ENCODE measurements at places on chromosomes 7 and 10.
A peak's percentile ranks its signal among the peaks of the same experiment; 100 is the strongest.

DNA sequence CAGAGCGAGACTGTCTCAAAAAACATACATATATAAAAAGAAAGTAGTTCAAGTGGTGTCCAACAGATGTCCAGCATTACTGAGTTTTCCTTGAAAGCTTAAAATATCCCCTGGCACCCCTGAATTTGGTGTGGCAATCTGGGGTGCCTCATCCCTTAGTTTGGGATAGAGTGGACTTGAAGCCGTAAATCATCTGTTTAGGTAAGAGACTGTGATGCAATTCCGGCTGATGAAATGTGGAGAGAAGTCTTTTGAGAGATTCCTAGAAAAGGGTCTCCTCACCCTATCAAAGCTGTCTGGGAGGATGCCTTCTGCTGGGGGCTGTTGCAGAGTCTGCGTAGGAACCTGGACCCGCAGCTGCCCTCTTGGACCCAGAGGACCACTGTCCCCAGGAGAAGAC is 408.0 kb downstream of the RPS24 start:
- no peak for DNase-seq

DNA sequence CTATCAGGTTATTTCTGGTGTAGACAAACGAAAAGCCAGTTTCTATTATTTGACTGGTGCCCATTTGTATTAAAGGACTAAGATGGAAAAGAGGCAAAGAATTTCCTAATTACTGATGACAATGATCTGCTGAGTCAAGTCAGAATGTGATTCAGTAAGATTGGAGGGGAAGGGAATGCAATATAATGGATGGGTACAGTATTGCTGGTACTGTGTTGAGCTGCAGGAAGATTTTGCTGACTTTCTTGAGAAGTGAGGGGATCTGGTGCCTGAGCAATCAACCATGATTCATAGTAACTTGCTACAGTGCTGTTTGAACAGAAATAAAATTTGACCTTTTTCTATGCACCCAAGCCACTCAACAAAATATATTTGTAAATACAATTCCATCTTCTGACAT is 139.1 kb upstream of the RHEB start:
- no peak for DNase-seq

GRCh38 chr10:60627778-60628748 is 150.2 kb upstream of the CDK1 start:
- no peak for DNase-seq

- DNase-seq = no peak
Measured at GRCh38 chr7:31067491-31067890, 15.4 kb downstream of the ADCYAP1R1 start.

DNA sequence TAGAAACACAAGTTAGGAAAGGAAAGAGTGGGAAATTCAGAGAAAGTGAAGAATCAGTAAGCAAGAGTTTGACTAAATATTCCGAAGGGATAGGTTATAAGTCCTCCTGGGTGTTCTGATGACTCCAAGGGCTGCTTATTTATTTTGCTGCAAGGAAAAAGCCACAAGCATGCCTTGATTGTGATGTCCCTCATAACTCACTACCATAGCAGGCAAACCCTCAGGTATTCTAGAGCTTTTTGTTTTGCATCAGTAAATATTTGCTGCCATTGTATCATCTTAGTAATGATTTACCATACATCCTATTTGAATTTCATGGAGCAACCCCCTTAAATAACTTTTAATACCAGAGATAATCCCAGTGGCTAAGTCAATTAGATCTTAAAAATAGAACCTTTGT is 688.1 kb downstream of the SUGCT start:
- DNase-seq = no peak

- DNase-seq = peak; percentile 38
Measured at GRCh38 chr7:150940431-150941102, 37.6 kb downstream of the KCNH2 start.

- peak; percentile 60 for DNase-seq
Measured at GRCh38 chr7:159027056-159027788, 117.4 kb downstream of the VIPR2 start.

GRCh38 chr7:112869111-112869774 is 79.0 kb upstream of the TMEM168 start:
- DNase-seq = peak; percentile 73

DNA sequence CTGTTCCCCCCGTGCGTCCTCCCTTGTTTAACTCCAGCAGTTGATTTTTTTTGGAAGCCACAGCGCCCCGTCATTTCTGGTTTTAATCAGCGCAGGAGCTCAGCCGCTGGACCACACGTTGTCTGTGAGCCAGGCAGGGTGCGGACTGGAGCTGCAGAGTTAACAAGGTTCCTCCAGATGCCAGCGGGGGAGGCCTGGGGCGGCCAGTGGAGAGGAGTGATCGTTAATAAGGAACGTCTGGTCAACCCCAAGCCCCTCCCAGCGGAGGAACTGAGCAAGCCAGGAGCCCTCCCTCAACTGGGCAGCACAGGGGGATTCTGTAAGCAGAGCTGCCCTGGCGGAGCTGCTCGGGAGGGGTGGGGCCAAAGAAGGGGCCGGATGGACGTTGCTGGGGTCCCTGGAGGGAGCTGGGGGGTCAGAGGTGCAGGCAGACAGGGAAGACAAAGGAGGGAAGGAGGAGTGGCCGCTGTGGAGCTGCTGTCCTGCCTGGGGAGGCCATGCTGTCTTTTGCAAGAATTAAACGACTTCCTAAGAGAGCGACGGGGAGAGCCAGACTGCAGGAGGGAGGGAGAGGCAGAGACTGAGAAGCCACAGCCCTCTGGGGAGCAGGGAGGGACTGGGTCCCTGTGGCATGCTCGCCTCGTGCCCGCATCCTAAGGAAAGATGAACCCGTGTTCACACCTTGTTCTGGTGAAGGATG is 537.1 kb upstream of the FOXK1 start:
- DNase-seq = no peak

DNA sequence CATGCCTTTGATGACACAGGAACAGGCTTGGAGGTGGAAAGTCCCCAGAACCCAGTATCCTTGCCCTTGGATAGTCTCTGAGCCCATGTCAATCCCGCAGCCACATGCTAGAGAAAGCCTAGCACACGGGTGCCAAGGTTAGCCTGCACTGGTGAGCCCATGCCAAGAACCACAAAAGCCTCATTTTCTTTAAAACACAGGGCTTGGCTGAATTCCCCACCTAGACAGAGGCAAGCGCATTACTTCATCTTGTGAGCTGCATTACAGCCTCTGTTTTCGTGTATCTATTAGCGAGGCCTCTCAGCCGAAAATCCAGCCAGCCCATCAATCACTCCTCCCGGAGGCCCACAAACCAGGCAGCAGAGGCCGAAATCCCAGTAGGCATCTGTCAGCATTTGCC is 314.9 kb upstream of the AUTS2 start:
- no peak for DNase-seq

GRCh38 chr7:46229409-46229808 is 308.3 kb upstream of the IGFBP3 start:
- DNase-seq = peak; percentile 68

GRCh38 chr10:7956508-7956907 is 98.0 kb upstream of the GATA3 start:
- peak; percentile 53 for DNase-seq

- DNase-seq = no peak
Measured at GRCh38 chr10:13939391-13939790, 352.6 kb downstream of the PRPF18 start.

DNA sequence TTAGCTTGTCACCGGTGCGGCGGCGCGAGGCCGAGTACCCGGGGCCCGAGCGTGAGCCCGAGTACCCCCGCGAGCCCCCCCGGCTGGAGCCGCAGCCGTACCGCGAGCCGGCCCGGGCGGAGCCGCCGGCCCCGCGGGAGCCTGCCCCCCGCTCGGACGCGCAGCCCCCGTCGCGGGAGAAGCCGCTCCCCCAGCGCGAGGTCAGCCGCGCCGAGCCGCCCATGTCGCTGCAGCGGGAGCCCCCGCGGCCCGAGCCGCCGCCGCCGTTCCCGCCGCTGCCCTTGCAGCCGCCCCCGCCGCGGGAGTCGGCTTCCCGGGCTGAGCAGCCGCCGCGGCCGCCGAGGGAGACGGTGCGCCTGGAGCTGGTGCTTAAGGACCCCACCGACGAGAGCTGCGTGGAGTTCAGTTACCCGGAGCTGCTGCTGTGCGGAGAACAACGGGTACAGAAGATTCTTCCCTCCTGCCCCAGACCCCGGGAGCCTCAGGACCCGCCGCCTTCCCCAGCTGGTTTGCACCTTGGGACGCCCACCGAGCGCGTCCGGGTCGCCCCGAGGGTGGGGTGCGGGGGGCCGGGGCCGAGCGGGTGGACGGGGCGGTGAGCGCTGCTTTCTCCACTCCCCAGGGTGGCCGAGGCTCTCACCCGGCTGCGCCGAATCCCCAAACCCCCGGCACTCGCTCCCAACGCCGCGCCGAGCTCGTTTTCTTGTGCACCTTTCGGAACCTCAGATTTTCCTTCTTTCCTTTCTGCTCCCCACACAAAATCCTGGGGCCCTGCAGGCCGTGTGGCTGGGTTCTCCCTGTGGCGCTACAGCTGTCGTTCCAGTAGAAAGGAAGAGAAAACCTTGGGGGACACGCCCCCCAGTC is 708 bp downstream of the UBN2 start:
- peak; percentile 56 for DNase-seq

GRCh38 chr10:93573051-93573909 is 6.8 kb downstream of the FFAR4 start:
- no peak for DNase-seq

- DNase-seq = no peak
Measured at GRCh38 chr10:126070476-126071215, 174.3 kb downstream of the FANK1 start.

- peak; percentile 95 for DNase-seq
Measured at GRCh38 chr7:123797673-123798531, 47.1 kb upstream of the HYAL4 start.

GRCh38 chr7:128091106-128091505 is 59.9 kb upstream of the LRRC4 start:
- no peak for DNase-seq

DNA sequence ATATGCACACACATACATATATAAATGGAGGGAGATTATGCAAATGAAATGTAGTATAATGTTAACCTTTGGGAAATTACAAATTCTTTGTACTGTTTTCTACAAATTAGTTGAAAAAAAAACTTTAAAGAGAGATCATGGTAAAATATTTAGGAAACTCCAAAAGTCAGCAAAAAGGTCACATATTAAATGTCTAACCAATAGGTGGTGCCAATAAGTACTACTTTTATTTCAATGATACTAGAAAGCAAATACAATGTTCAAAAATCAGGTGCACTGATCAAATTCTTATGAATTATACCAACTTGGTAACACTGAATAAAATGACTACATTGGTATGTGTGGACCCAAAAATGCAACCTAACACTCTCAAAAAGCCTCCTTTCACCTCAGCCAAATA is 276.9 kb downstream of the DOCK4 start:
- DNase-seq = no peak

GRCh38 chr7:16078076-16078952 is 343.0 kb downstream of the CRPPA start:
- DNase-seq = peak; percentile 75

GRCh38 chr7:45665172-45665571 is 91.0 kb downstream of the ADCY1 start:
- no peak for DNase-seq

DNA sequence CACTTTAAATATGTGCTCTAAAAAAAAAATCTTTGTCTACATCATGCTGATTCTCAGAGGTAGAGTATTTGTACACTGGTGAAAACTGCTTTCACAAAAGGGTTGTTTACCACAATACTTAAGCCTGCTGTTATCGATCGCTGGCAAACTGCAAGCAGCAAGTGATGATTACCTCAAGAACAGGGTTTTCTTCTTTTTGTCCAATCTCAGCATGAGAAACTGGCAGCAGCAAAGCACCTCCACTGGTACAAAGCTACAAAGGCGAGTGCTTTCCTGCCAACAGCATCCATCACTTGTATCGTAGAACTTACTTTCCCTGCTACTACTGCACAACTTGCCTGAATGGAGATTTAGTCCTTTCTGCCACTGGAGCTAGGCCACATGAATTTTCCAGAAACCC is 276.5 kb downstream of the DGKB start:
- DNase-seq = no peak

- DNase-seq = peak; percentile 71
Measured at GRCh38 chr7:44196450-44196872, 4.3 kb upstream of the YKT6 start.

DNA sequence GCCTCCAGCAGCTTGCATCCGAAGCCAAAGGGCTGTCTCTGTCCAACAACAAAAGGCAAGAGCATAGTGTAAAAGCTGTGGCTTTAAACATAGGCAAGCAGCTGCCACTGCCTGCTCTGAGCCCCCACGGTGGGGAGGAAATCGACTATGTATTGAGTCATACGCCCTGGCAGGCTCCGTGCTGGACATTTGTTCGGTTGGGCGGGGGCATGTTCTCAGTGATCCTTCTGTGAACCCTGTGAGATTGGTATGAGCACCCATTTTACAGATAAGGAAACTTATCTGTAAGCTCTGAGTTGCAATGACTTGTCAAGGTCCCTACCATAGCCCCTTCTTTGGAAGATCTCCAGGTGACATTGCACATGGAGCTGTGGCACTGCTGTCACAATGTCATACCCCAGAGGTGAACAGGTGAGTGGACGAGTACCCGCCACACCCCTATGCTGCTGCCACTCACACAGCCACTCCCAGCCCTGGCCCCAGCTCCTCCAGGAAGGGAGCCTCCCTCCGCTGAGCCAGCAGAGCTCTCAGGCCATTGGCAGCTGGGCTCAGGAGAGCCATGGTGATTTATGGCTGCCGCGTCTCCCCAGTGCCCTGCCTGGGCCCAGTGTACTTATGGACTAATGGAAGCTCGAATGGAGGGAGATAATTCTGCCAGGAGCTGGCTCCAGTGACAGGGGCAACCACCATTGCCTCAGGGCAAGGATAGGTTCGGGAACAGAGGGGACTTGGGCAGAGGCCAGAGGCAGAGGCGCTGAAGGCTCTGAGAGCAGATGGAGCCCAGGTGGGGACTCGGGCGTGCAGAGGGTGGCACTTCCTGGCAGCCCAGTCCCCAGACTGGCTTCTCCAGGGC is 43.7 kb downstream of the UNC5B start:
- DNase-seq = peak; percentile 89

DNA sequence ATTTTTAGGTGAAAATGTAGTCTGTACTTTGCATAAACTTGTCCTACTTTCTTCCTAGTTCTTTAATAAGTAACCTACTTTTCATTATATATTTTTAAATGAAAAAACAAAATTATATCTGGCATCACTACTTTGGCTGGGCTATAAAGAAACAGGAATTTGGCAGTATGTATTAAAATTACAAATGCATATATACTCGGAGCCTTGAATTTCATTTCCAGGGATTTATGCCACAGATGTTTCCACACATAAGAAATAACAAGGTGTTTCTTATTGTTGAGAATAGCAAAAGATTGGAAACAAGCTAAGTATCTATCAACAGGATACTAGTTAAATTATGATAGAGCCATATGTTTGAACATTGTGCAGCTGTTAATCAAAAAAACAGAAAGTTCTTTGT is 2.2 kb upstream of the ARHGAP12 start:
- no peak for DNase-seq

- DNase-seq = no peak
Measured at GRCh38 chr10:75228278-75228677, 7.5 kb downstream of the COMTD1 start.

GRCh38 chr10:2985729-2986232 is 81.6 kb upstream of the PFKP start:
- peak; percentile 67 for DNase-seq

GRCh38 chr10:8211631-8212030 is 157.1 kb downstream of the GATA3 start:
- DNase-seq = no peak

Data from MCF 10A (cell line).